HFF-Myc (cell line): ENCODE measurements at places on chromosomes 7 and 10.

DNA sequence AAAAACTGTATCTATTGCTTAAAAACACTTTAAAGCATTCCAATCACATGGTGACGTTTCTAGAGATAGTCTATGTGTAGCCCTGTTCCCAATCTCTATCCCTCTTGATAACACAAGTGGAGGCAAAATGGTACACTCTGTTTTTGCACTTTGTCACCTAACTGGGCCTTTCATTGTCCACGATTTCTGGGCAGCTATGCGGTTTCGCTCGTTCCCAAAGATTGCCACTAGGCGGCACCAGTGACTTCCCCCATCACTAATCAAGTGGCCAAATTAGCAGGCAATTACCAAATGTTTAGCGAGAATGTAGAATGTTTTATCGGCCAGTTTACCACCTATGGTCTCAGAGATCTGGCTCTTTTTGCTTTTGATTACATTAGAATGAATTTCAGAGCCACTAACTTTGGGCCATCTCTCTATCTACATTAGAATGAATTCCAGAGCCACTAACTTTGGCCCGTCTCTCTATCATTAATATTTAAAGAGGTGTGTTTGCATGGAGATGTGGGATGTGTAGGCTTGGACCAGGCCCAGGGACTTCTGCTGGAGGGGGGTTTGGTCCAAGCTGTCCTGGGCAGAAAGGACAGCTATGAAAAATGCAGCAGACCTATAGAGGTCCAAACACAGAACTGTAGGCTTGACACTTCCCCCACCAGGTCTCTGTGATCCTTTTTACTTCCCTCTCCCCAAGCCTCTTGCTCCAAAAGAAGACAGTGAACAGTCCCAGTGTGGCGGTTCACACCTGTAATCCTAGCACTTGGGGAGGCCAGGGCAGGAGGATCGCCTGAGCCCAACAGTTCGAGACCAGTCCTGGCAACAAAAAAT lies 90.1 kb downstream of the EPC1 start:
- peak; percentile 29 for DNase-seq

- no peak for DNase-seq
These were observed 101.8 kb upstream of the GDF10 start for GRCh38 chr10:47198221-47198620.

DNA sequence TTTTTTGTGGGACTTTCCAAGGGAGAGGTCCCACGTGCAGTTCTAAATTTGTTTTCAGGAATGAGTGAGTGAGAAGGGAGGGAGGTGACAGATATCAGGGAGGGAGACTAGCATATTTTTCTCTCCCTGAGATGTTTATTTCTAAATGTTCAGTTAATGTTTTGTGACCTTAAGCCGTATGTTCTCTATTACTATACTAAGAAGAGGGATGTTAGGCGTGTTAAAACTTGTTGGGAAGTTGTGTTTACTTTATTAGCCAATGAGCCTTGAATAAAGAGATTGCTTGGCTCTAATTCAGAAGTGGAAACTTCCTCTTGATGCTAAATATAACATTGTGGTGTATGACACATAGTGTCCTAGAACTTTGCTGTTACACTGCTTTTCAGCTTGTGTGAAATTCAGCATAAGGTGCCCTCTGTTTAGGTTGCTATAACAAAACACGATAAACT lies 37.3 kb downstream of the DNAH11 start:
- DNase-seq, result peak; percentile 36

DNA sequence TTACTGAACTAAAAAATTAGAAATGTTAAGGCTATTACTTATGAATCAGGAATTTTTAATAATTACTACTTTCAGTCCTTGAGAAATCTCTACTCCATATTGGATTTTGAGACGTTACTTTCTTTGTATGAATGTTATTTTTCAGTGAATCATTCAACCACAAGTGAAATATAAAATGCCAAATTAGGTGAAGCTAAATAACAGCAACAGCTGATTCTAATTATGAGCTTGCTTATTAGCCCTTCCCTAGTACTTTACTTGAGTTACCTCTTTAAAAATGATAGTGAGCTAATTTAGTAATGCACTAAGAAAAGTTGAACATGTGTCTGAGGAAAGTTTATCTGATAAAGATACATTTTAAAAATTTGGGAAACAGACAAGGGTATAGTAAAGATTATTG lies 51.4 kb downstream of the PCGF5 start:
- DNase-seq, result no peak

DNA sequence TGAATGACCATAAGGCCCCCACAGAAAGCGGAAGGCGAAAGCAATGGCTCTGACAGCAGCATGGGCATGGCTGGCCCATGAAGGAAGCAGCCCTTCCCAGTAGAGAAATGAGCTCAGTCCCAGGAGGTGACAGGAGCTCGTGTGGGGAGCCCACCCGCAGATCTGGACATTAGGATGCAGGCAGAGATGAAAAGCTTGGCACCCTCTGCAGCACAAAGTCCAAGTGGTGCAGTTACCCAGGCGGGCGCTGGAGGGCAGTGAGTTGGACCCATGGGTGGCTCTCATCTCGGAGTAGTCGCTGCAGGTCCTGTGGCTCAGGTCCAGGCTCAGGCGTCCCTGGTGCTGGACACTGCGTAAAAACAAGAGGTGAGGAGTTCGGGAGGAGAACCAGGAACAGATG lies 109.0 kb downstream of the DLG5 start:
- no peak for DNase-seq

- DNase-seq, result no peak
These were observed 436.8 kb upstream of the IGFBP3 start for GRCh38 chr7:46357851-46358250.

DNA sequence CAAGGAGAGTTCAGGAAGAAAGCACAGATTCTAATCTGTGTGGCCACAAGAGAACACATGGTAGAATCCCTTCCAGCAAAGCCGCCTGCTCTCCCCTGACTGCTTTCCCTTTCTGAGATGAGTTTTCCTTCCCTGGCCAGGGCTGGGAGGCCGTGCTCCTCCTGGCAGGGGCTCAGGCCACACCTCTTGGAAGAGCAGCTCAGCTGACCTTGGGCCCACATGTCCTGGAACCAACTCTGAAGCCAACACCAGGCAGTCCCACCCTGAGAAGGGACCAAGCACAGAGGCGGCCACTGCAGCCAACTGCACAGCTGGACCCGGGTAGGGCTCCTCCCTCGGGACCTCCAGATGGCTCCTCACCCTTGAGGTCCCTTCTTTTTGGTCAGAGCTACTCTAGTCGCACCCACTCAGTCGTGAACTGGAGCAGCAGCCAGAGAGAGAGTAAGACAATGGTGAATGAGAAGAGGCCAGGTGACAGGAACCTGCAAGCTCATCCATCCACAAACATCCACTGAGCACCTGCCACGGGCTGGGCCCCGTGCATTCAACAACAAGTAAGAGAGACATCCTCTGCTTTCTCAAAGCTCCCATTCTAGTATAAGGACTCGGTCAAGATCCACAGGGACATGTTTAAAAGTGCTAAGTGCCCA lies 40.3 kb downstream of the FAM53B start:
- no peak for DNase-seq

DNA sequence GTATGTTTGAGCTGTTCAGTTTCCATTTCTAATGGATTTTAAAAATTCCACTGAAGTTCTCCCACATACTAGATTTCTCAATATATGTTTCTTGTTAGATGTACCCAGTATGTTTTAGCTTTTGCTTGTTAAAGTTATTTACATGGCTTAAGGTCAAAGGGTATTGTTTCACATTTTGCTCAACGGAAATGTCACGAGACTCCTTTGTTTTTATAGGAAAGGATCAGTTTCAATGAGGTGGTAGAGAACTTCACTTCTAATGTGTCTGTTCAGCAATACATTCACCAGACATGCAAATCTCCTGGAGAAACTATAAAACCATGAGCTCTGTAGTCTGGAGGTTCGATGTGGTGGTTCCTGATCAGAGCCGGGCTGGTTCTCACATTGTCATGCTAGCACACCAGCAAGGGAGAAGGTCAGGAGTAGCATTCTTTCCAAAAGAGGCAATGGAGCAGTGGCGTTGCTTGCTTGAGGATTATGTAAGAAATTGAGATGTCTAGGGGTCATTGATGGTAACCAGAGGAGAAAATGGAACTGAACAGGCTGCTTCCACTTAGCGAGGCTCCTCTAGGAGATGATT lies 114.0 kb downstream of the RAB18 start:
- no peak for DNase-seq

- no peak for DNase-seq
These were observed 7.8 kb downstream of the SFTPD start for GRCh38 chr10:79941146-79941545.

DNA sequence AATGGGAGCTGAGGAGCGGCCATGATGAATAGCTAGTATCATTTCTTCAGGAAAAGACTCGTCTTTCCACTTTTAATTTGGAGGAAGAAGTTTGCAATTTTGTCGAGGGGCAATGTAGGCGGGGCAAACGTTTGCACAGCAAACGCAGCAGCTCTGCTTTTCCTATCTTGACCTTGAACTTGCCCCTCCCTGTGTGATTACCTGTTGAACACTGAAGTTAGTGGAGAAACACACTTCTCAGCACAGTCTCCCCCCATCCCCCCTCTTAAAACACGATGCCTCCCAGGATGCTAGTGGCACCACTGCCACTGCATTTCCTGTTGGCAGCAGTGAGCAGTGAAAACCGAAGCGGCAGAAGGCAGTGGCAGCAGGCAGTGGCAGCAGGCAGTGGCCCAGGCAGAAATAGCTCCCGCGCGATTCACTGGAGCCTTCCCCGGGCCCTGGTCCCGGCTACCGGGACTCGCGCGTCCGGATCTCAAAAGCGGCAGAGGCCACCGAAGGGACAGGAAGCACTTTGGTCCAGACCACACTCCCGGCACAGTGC lies at the start of gene EPDR1:
Gene EPDR1 (plus strand): TSS at position 336 of the 544 bp plus-strand sequence. CDS start 300 bp downstream, outside the sequence.
- DNase-seq, result no peak

DNA sequence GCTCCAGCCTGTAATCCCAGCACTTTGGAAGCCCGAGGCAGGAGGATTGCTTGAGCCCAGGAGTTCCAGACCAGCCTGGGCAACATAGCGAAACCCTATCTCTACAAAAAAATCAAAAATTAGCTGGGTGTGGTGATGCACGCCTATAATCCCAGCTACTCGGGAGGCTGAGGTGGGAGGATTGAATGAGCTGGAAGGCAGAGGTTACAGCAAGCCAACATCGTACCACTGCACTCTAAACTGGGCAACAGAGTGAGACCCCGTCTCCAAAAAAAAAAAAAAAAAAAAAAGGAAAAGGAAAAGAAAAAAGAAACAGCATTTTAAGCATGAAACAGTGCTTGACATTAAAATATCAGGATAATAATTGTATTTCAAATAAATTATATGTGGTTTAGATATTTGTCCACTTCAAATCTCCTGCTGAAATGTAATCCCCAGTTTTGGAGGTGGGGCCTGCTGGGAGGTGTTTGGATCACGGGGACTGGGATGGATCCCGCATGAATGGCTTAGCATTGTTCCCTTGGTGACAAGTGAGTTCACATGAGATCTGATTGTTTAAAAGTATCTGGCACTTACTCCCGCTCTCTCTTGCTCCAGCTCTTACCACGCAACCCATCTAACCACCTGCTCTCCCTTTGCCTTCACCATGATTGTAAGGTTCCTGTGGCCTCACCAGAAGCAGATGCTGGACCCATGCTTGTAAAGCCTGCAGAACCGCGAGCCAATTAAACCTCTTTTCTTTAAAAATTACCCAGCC lies 103.4 kb downstream of the SRPK2 start:
- DNase-seq, result no peak

- no peak for DNase-seq
These were observed 31.9 kb upstream of the AGBL3 start for GRCh38 chr7:134954197-134955082.

GRCh38 chr10:84293574-84294016 lies 34.8 kb upstream of the CCSER2 start:
- DNase-seq, result no peak

GRCh38 chr7:452226-452751 lies 67.4 kb downstream of the PDGFA start:
- no peak for DNase-seq

GRCh38 chr7:95095259-95095965 lies 188.0 kb downstream of the PPP1R9A start:
- DNase-seq, result no peak

GRCh38 chr10:89236226-89236797 lies 15.3 kb downstream of the LIPA start:
- DNase-seq, result no peak

DNA sequence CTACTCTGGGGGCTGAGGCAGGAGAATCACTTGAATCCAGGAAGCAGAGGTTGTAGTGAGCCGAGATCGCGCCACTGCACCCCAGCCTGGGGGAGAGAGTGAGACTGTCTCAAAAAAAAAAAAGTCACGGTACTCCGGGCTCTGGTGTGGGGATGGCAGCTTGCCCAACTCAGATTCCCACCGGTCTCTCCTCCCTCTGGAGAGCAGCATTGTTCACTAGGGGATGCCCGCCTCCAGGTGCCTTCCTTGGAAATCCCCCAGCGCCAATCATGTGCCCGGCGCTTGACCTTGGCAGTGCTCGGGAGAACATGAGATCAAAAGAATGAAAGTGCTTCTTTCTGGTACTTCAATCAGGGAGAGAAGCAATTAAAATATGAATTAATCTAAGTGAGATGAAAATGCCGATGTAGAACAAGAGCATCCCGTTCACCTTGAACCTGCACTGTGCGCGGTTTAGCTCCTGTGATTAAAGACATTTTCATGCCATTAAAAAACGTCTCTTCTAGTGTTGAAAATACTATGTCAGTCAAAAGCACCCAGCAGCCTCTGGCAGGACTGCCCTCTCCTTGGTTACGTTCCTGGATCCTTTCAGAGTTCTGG lies 1127.3 kb upstream of the AUTS2 start:
- DNase-seq, result no peak

- no peak for DNase-seq
These were observed 45.3 kb upstream of the DNAJB6 start for GRCh38 chr7:157291404-157292080.

DNA sequence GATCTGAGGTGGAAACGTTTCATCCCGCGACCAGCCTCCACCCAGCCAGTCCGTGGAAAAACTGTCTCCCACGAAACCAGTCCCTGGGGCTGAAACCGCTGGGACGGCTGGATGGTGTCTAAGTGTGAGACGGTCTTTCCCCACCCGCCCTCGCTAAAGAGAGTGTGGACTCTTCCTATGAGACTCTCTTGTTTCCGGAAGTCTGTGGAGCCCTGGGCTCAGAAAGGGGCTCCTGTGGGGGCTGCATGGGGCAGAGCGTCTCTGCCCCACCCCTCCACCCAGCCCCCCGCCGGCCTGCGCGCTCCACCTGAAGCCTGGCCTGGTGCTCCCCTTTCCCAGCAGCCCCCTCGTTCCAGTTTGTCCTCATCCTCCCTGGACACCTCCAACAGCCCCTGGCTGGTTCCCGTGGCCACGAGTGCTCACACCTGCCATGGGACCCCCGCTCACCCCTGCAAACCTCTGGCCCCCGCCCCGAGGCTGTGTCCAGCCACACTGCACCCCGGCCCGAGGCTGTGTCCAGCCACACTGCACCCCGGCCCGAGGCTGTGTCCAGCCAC lies 28.7 kb downstream of the CFAP46 start:
- DNase-seq, result no peak

DNA sequence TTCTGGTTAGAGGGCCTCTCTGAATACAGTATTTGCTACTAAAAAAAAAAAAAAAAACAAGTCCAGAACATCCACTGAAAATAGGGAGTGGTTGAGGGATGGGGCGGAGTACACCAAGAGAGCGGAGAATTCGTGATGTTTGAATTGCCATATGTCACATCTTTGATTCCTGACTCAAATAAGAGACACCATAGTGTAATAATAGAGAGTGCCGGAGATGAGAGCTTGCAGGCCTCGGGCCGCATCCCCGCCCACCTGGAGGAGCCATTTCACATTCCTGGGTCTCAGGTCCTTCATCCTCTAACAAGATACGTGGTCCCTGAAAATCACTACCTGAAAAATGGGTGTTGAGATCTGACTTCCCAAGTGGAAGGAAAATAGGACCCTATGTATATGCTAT lies 46.8 kb downstream of the KIAA1549 start:
- no peak for DNase-seq
